ENCODE measurements at places on chromosomes 2 and 18.
A peak's percentile ranks its signal among the peaks of the same experiment; 100 is the strongest.

DNA sequence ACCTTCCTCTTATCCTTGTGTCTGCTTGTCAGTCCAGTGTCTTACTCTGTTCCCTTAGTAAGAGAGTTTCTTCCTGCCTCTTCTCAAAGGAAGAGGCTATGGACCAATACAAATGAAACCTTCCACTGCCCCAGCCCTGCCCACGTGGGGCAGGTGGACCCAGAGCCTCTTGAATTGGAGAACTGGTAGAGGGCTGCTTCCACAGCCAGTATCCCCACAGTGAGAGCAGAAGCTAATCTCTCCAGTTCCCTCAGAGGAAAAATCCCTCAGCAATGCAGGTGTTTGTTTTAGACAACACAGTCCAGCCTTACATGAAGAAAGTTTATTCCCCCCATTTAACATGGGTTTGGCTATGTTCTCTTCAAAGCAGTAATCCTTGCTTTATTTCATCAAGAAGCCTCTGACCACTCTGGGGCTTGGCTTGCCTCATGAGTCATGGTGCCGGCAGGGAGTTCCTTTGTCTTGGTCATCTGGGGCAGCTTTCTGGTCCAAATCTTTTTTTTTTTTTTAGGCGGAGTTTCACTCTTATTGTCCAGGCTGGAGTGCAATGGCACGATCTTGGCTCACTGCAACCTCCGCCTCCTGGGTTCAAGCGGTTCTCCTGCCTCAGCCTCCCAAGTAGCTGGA, 6.5 kb upstream of the CYBRD1 start:
- DNase-seq, result no peak

- no peak for DNase-seq
Measured at GRCh38 chr18:24055878-24056277, 41.3 kb downstream of the TTC39C start.

DNA sequence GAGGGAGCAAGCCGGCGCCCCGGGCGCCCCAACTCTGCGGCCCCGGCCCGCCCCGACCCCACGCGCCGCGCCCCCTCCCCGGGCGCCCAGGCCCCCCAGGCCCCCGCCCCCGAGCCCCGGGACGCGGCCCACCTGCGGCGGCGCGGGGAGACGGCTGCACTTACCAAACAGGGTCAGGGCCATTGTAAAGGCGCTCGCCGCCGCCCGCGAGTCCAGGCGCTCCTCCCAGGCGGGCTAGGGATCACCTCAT, 526 bp downstream of the CHN1 start:
- DNase-seq, result no peak

- DNase-seq, result no peak
Measured at GRCh38 chr2:60230037-60230436, 323.4 kb downstream of the BCL11A start.

DNA sequence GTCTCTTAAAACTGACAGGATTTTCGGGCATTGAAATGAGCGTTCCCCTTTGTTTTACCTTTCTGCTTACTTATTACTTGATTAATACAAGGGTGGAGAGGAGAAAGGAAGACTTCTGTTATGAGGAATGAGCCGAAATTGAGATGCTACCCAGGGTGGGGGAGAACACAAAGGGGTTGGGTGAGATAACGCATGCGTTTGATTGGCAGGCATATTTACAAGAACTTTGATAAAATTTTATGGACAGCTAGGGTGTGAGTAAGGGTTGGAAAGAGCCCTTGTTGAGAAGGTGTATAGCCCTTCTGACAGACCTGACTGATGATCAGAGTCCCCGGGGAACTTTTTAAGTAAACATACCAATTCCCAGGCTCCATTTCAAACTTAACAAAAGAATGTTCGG, 1.8 kb downstream of the RNF138 start:
- peak; percentile 18 for DNase-seq

GRCh38 chr2:58032016-58032763, 14.4 kb upstream of the VRK2 start:
- no peak for DNase-seq

DNA sequence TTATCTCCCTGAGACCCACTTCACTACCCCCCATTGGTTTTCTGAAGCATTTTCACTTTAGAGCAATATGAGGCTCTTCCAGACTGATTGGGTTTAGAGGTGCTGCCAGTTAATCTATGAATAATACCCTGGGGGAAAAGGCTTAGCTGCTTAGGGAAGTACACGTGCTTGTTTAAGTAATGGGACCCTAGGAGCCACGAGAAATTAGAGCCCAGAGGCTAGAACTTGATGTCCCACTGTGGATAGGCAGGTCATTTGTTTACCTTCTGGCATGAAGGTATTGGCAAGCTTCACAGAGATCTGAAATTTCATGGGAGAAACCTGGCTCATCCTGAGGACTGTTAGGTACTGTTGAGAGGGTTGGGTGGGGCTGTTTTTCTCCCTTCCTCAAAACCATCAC, 59.7 kb downstream of the CLIP4 start:
- DNase-seq, result no peak

- DNase-seq, result no peak
Measured at GRCh38 chr18:76923485-76924085, 101.2 kb downstream of the ZNF236 start.

DNA sequence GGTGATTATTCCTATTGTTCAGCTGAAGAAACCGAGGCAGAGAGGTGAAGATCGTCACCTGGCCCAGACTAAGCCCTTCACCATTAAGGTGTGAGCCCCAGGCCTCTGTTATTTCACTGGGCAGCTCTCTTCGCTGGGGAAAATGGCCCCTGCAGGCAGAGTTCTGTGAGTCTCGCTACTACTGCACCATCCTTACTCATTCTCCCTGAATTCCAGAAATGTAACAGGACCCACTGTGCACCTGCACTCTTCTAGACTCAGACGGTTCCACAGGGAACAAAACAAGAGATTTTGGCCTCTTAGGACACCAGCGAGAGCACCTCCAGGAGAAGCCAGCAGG, 147.7 kb upstream of the GLI2 start:
- no peak for DNase-seq

DNA sequence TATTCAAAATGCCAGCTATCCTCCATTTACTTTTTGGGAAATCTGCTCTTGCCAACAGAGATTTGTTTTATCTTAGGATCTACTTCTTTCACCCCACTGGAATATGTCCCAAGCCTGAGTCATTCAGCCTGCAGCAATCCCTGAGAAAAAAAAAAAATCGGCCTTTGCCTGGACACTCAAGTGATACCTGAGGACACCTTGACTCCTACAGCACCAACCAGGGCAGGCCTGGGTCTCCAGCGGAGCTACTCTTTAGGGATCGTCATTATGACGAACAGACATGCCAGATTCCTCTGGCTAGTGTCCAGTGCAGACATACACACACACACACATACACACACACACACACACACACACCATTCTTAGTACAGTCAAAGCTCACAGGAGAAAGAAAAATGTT, 2.2 kb upstream of the UGT1A6 start:
- no peak for DNase-seq

DNA sequence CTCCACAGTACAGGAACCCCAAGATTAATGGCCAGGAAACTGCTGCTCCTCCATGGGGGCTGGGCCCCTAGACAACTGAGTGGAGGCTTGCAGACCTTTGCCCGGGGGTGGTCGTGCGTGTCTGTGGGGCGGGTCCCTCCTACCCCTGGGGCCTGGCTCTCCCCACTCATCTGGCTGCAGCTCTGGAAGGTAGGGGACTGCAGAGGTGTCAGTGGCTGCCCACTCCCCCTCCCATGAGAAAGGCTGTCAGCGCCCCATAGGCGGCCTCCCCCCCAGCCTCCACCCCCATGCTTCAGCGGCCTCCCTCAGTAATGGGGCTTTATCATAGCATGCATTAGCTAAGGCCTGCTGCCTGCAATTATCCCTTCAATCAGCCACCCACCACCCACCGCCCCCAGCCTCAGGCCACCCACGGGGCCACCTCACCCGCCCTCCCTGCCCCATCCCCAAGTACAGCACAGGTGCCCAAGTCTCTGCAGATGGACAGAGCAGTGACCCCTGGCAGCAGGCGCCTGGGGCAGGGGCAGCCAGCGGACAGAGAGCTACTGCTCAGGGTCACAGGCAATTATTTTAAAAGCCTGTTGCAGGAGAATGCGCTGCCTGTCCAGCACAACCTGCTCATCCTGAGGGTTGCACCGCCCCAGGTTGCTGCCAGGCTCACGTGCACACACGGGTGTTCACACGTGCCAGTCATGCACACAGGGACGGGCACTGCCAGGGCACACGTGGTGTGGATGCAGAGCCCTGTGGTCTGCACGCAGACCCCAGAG, 9.1 kb upstream of the ECEL1 start:
- DNase-seq, result no peak

DNA sequence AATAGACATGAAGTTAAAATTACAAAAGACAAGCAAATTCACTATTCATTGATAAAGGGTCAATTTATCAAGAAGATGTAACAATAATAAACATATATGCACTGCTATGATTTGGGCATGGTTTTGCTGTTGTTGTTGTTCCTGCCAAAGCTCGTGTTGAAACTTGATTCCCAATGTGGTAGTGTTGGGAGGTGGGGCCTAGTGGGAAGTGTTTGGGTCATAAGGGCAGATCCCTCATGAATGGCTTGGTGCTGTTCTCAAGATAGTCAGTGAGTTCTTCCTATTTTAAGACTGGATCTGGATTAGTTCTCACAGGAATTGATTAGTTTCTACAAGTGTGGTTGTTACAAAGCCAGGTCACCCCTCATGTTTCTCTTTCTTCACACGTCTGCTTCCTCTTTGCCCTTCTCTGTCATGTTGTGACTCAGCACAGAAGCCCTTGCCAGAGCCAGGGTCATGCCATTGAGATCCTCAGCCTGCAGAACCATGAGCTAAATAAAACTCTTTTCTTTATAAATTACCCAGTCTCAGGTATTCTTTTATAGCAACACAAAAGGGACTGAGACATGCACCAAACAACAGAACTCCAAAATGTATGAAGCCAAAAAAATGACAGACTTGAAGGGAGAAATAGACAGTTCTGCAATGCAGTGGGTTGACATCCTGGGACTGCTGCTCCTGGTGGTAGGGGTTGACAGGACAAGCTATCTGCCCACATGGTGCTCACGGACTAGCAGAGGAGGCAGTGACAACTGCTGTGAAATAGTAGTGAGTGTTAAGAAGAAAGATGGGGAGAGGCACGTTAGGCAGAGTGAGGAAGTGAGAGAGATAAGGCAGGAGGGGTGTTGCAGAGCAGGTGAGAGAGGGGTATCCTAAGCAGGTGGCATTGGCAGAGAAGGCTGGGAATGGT, 18.6 kb upstream of the SKA1 start:
- no peak for DNase-seq

GRCh38 chr18:46518438-46518837, 138.6 kb downstream of the LOXHD1 start:
- peak; percentile 16 for DNase-seq

- DNase-seq, result no peak
Measured at GRCh38 chr2:38763228-38763627, 12.1 kb upstream of the SRSF7 start.

DNA sequence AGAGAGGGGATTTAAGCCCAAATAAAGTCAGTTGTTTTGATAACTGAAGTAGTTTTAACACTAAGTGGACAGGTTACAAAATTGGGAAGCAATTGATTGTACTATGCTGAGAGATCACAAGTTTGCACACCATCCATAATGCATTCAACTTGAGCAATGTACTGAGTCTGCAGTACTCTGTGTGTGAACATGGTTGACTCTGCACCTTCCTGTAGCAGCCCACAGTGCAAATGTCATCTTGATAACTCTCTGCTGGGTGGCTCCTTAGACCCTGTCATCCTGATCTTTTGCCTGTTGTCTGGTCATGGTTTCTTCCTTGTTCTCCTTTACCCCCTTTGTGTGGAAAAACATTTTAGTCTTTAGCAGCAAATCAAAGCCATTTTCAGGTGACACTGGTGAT, 168.0 kb downstream of the ARHGAP15 start:
- no peak for DNase-seq

GRCh38 chr2:150485871-150486538, 1.5 kb downstream of the RND3 start:
- DNase-seq, result peak; percentile 66

GRCh38 chr2:218733171-218734021, 22.8 kb downstream of the TTLL4 start:
- DNase-seq, result no peak

DNA sequence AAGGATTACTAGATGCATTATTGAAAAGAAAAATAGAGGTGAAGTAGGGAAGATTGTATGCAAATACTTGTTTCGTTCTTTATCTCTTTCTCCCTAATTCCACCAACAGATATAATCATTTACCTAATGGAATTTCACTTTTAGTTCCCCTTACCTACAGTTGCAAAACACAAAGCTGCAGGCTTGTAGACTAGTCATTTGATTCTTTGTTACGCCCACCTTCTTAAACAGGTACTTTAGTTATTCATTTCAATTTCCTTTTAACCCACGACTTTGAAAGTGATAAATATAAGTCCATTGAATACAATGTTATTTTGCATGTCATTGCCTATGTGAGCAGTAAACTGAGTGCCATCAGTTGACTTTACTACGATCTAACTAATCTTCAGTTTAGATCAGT, 3.9 kb upstream of the HRH4 start:
- DNase-seq, result no peak

- peak; percentile 70 for DNase-seq
Measured at GRCh38 chr18:48952287-48953103, 1.7 kb upstream of the SMAD7 start.

GRCh38 chr2:21307037-21307436, 183.3 kb downstream of the TDRD15 start:
- no peak for DNase-seq

- no peak for DNase-seq
Measured at GRCh38 chr2:227870710-227871374, 589 bp upstream of the DAW1 start.

- DNase-seq, result no peak
Measured at GRCh38 chr2:55038428-55038827, 11.8 kb downstream of the RTN4 start.

GRCh38 chr2:43762286-43762685, 11.6 kb upstream of the DYNC2LI1 start:
- DNase-seq, result no peak

- no peak for DNase-seq
Measured at GRCh38 chr2:39550701-39551285, 113.7 kb upstream of the MAP4K3 start.

- DNase-seq, result no peak
Measured at GRCh38 chr2:10931710-10932255, 20.0 kb downstream of the KCNF1 start.

DNA sequence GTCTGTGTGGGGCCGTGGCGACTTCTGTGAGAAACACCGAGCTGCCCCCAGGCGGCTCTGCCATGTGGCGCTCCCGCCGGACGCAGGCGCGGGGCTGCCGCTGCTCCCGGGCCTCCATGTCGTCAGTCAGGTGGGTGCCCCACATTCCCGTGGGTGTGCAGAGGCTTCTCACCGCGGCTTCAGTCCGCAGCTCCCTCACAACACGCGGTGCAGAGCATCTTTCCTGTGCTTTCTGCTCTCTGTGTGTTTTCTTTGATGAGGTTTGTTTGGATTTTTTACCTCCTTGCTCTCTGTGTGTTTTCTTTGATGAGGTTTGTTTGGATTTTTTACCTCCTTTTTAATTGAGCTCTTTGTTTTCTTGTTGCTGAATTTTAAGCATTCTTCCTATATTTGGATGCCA, 13.0 kb downstream of the AQP12A start:
- DNase-seq, result no peak

GRCh38 chr18:8536922-8537321, 72.3 kb upstream of the RAB12 start:
- DNase-seq, result no peak

All from prostate gland (tissue), 2 donors.